ENCODE measurements at places on chromosomes 6 and 20.
A peak's percentile ranks its signal among the peaks of the same experiment; 100 is the strongest.

GRCh38 chr20:58684291-58684690 is 8.3 kb upstream of the NPEPL1 start:
- DNase-seq, result no peak

DNA sequence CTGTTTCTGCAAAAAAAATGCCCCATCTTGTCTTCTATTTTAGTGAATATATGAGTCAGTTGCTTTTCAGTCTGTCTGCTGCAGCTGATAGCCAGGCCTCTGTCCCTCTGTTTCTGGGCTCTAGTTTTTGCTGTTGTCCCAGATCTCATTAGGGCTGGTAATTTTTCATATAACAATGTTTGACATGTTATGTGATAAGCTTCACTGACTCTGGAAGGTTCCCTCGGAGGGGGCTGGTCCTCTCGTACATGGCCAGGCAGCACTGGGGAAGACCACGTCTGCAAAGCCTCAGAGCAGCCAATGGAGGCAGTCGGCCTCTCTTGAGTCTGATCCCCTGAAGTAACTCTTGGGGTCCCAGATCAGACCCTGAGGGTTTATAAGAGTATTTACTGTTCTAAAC is 223.8 kb downstream of the THBS2 start:
- DNase-seq, result no peak

DNA sequence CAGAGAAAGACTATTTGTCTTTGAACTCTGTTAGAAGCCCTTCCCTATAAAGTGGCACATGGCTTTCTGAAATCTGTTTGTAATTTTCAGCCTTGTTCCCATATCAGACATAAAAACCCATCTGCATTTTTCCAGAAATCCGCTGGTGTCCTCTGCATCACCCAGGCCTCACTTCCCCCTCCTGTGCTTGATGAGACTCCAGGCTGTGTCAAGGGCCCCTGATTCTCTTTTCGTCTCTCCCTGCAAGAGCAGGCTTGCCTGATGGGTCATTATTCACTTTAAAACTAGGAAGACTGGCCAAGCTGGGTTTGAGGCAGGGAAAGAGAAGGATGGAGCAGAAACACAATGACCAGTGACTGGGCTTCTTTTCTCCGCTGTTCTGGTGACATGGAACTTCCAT is 10.6 kb upstream of the PROKR2 start:
- DNase-seq, result no peak

- no peak for DNase-seq
These were observed 414.9 kb downstream of the KIF16B start for GRCh38 chr20:16158090-16158975.

DNA sequence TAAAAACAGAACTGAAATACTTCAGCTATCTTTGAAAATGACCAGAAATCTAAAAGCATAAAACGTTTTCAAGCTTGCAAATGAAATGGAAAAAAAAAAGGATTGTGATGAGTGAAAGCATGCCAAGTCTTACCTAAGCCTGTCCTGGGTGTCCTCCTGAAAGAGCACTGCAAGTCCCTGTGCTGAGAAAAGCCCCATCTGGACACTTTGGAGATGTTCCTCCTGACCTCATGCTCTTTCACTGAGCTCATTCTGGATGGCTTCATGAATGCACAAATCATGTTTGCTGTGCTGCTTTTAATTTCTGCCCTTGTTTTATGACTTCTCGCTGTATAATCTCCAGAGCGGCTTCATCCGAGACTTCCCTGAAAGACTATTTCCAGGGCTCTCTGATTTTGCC is 136.0 kb downstream of the SOD2 start:
- DNase-seq, result no peak

DNA sequence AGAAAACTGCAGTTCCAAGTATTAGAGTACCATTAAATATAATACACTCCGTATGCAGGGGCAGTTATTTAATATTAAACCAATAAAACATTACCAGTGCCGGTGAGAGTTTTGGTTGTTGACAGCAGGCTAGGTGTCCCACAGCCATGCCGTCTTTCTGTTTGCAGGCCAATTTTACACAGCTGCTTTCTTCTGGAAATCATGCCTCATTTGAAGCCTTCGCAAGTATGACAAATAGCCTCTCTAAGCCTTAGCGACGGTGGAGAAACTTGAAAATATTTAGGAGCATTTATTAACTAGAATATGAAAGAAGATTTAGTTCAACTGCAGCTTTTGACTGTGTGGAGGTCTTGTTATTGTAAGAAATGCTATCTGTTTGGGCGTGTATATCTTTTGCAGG is 226.0 kb downstream of the BMP2 start:
- no peak for DNase-seq

DNA sequence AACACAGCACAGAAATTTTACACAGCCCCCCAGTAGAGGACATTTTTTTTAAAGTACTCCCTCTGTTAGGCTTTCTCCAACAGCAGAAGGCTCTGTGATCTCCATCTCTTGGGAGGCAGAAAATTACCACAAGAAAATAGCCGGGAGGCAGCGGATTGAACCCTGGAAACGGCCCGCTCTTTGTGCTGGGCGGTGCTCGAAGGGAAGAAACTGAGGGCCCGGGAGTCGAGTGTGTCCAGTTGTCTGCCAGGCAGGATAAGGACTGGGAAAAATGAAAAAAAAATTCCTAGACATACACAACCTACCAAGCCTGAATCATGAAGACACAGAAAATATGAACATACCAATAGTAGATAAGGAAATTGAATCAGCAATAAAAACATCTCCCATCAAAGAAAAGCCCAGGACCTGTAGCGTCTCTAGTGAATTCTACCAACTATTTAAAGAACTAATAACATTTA is 31.5 kb downstream of the POM121L2 start:
- no peak for DNase-seq

- DNase-seq, result peak; percentile 50
These were observed 35.4 kb downstream of the FYN start for GRCh38 chr6:111837641-111838500.
